ENCODE measurements at places on chromosomes 5 and 9.

- peak; percentile 78 for DNase-seq
Measured at GRCh38 chr9:78035383-78035993, 3.9 kb upstream of the GNAQ start.

GRCh38 chr5:137630216-137630971, 105.5 kb downstream of the KLHL3 start:
- no peak for DNase-seq

GRCh38 chr9:111838439-111838838, 43.7 kb upstream of the SHOC1 start:
- no peak for DNase-seq

GRCh38 chr5:73625944-73626811, at the start of gene ARHGEF28:
Gene ARHGEF28, plus strand, starts transcription at chr5:73626196. Its CDS starts 58,656 bp downstream, at chr5:73684852.
- DNase-seq = peak; percentile 50

DNA sequence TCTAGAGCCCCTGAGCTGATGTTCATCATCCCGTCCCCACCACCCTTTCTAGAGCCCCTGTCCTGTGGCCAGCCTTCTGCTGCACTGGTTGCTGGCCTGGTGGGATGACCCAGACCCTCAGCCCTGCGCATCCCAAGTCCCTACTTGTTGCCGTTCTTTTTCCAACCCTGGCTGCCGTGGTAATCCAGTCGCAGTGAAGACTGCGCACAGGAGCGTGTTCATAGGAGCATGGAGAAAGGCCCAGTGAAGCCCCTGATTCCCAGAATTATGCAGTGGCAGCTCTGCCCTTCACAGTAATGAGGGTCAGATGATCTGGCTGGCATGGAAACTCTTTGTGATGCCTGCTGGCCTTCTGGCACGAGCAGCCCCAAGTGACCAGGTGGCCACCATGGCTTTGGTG, 183.3 kb downstream of the CACNA1B start:
- DNase-seq = no peak

DNA sequence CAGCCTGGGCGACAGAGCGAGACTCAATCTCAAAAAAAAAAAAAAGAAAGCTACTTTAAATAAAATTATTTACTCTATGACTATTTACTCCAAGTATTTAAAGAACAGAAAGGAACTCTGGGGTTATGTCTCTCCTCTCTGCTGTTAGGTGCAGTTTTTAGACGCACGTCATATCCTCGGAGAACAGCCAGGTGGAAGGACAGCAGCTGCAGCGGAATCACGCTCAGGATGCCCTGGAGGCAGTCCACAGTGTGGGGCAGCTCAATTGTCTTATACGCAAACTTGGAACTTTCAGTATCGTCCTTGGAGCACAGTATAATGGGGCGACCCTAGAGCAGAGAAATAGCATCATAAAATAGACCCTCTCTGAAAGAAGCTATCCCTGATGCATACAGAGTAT, 10.4 kb upstream of the MAPK9 start:
- no peak for DNase-seq

GRCh38 chr9:351916-352315, 137.3 kb downstream of the DOCK8 start:
- DNase-seq = no peak

DNA sequence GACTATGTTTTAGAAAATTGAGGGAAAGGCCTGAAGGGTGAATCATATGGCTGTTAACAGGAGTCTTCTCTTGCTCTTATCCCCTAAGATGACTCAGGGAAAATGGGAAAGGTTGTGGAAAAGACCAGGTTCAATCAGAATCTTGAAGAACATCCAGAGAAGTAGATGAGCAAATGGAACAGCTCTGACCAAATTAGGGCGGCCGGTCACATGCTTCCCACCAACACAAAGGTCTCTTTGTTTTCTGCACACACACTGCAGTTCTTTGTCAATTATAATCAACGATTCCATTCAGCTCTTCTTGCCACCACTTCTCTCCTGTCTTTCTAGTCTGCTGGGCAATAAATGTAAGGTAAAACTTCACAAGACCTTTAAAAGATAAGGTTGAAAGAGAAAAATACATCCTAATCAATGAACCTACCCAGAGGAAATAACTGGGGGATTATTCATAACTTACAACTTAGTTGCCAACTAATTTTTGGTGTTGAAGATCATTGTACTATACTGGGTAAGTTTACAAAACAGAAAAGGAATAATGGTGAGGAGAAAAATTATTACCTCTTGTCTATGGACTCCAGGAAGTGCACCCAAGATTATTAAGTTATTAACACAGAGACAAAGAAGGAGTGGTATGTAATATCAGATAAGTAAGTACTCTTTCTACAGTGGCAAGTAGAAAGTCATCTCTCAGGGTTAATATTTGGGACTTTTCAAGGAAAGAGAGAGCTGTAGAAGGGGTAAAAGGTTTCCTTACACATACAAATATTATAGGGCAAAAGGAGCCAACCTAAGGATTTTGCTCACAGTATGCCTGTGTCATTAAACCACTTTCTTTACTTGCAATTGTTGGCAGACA, 441.9 kb upstream of the PIK3R1 start:
- no peak for DNase-seq

DNA sequence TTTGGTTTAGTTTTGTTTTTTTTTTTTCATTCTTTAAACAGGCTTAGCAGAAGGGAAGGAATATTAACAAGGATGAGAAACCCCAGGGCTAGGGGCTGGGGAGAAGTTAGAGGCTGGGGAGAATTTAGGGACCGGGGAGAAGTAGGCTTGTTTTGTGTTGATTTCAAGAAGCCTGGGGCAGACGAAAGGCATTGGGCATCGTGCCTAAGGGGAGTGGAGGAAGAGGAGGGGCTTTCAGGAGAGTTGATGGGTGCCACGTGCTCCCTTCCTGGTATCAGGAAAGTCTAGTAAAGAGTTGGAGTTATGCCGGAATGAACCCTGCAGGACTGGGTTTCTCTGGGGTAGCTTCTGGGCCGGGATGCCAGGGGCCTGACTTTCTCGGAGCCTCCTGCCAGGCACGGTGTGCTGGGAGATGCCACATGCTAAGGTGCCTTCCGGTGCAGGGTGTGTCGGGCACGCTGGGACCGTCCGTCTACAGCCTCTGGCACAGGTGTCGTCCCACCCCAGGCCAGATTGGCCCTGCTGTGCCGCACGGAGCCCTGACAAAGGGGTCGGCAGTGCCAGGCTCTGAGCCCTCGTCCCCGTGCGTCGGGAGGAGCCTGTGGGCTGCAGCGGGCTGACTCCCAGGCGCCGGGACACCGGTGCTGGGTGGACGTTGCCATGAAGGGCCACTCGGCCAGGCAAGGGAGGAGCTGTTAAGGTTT, 159.9 kb downstream of the OLFM1 start:
- DNase-seq = no peak

DNA sequence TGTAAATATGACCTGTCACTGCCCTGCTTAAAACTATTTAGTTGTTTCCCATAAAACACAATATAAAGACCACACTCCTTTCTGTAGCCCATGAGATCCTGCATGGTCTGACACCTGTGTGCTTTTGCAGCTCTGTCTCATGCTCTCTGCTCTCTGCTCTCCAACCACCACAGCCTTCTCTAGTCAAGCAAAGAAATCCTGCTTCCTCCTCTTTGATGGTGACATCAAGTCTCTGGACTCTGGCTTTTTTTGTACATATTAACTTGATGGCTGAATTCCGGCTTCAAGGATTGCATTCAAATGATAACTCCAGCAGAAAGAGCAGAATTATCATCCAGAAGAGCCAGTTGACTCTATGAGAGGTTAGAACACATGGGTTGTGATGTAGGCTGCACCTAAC, 58.2 kb downstream of the CHSY3 start:
- no peak for DNase-seq

GRCh38 chr9:134365791-134366222, 39.6 kb downstream of the RXRA start:
- peak; percentile 99 for DNase-seq

- DNase-seq = no peak
Measured at GRCh38 chr5:31361234-31361633, 167.7 kb downstream of the CDH6 start.

DNA sequence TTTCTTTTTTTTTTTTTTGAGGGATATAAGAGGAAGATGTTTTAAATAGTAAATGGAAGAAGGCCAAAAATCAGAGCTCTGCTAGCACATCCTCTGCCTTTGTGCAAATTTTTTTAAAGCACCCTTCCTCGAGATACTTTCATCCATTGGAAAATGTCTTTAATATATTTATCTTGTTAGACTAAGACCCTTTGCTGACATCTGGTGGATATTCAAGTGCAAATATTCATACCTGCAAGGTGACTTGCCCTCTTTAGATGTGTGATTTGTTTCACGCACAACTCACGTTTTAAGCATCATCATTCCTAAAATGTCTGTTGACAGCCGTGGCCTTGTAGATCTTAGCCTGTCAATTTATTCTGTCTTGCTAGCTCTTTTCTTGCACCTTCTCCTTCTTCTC, 258.5 kb downstream of the AGTPBP1 start:
- peak; percentile 7 for DNase-seq

All from NCI-H2171 treated with DMSO at 0.1 percent for 48 hours (cell line).